ENCODE measurements at places on chromosomes 3 and 15.

GRCh38 chr15:82942691-82943090 is 9.8 kb downstream of the HOMER2 start:
- no peak for DNase-seq

DNA sequence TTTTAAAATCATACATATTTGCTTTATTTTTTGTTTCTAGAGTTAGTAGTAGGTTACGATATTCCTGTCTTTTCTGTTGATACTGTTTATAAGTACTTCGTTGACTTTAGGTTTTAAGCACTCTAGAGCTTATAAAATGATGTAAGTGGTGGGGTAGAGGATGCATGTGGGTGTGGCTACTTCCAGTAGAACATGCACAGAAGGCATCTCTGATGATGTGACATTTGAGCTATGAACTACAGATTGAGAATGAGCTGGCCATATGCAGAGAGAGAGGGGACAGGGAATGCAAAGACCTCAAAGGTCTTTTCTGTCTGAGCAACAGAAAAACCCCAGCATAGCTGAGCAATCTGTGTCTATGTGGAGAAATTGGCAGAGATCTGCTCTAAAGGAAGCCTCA is 233.9 kb upstream of the STAC start:
- no peak for DNase-seq

- no peak for DNase-seq
Measured at GRCh38 chr3:143483214-143483613, 363.6 kb downstream of the CHST2 start.

DNA sequence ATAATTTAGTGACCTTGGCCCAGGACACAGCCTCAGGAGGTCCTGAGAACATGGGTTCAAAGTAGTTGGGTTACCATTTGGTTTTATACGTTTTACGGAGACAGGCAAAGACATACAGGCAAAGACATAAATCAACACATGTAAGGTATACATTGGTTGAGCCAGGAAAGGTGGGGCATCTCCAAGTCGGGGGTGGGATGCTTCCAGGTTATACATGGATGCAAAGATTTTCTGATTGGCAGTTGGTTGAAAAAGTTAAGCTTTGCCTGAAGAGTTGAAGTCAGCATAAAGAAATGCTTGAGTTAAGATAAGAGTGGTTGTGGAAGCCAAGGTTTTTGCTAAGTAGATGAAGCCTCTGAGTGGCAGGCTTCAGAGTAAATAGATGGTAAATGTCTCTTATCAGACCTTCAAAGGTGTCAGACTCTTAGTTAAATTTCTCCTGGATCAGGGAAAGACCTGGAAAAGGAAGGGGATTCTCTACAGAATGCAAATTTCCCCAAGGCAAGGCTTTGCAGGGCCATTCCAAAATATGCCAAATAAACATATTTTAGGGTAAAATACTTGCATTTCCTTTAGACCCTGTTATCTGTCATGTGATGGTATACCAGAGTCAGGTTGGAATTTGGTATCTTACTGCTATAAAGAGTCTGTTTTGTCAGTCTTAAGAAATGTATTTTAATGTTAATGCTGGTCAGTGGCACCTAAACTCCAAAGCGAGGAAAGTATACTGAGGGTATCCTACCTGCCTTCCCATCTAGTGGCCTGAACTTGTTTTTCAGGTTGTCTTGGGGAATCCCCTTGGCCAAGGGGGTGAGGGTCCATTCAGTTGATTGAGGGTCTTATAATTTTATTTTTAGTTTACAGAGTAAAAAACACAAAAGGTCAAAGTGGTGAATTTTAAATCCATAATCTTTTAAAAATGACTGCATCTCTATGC is 8.2 kb upstream of the PDHB start:
- DNase-seq: no peak

DNA sequence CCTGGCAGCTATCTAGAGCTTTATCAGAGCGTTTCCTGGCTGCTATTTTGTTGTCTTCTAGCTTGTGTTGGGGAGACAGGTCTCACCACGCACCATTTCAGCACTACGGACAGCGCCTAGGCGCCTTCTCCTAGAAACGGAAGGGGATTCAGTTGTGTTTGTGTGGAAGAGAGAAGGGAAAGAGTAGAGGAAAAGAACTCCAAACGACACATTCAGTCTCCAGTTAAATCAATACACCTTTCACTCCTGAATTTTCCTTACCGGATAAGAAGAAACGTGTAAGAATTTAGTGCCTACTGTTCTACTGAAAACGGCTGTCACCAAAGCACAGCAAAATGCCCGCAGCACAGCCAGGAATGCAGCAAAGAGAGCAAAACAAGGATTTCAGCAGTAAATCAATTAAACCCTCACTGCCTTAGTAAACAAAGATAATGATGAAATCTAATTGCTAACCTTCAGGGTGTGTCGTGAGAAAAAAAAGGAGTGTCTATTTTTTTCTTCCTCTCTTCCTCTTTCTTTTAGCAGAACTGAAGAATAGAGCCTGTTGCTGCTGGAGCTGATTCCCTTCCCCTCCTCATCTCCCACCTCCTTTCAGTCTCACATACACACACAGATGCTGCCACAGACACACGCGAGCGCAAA is 412 bp upstream of the CTXN2 start:
- DNase-seq: peak; percentile 35

DNA sequence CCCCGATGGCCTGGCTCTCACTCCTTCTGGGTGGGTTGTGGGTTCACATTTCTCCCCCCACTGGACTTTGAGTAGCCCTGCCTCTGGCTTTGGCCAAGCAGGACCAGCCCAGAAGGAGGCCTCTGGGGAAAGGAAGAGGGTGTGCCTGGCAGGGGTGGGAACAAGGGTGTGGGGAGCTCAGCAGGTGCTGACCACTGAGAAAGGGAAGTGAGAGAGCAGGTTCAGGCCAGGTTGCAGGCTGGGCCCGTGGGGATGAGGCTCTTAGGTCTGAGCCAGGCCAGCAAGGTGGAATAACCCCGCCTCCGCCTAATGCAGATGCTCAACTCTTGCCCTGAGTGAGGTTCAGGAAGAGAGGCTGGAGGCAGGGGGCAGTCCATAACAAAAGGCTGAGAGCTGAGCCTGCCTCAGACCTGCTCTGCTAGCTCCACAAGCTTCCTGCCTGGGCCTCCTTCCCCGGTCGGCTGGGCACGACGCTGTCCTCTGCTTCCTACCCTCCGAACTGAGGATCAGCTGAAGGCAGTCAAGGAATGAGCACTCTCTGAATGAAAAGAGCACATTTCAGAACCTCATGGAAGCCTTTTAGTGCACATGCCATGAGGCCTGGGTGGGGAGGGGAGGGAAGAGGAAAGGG is 82.7 kb downstream of the TLE3 start:
- DNase-seq: no peak

DNA sequence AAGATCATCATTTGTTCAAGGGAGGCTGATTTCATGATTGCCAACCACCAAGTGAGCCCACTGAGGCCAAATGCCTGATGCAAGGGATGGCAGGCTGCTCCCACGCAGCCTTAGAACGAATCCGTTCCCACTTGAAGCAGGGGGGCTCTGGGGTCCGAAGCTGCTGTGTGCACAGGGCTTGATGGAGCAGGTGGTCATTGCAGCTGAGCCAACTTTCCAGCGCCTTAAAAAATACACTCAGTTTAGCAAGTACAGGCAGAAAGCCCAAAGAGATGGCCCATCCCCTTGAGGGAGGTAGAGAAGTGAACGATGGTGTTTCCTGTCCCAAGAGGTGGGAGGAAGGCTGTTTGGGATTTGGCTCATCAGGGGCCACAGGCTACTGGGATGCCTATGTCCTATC is 16.7 kb downstream of the LIMD1 start:
- no peak for DNase-seq

GRCh38 chr3:105483476-105483875 is 116.8 kb downstream of the ALCAM start:
- no peak for DNase-seq

DNA sequence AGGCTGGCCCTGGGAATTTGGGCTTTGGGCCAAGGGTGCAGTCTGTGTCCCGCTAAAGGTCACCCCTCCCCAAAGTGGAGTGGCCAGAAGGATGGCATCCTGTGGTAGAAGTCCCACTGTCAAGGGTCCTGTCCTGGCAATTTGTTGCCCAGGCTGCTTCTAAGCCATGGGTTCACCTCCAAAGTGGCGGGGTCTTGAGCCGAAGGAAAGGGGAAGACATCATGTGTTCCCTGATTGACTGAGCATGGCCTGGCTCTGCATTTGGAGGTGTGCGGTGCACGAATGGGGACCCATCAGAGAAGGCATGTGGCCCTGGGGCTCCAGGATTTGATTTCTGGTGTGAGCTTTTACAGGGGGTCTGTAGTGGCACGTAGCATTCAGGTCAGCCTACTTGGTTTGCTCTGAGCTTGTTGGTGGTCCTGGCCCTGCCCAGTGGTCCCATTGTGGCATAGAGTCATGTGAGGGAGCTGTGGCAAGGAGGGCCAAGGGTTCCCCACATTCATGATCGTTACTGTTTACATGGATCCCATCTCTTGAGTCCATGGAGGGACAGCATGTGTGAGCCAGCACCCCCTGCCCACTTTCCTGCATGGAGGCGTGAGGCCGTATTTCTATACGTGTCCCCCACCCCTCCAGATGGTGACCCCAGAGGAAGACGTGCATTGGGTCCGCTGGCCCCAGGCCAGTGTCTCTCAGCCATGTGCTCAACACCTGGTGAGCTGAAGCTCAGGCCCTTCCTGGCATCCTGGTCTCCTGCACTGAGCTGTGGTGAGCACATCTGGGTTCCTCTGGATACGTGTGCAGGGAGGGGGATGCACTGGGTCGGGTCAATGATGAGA is 225.1 kb downstream of the SNRPN start:
- DNase-seq: no peak

GRCh38 chr3:4198491-4198890 is 104.7 kb upstream of the SETMAR start:
- DNase-seq: no peak

- no peak for DNase-seq
Measured at GRCh38 chr3:9914011-9914410, 2.9 kb upstream of the IL17RC start.

GRCh38 chr15:48334260-48334659 is 3.0 kb downstream of the DUT start:
- DNase-seq: peak; percentile 33

GRCh38 chr15:67303490-67304363 is 49.1 kb downstream of the IQCH start:
- DNase-seq: peak; percentile 48

- DNase-seq: no peak
Measured at GRCh38 chr15:84789762-84790161, 27.4 kb upstream of the ALPK3 start.

- no peak for DNase-seq
Measured at GRCh38 chr3:192408647-192409200, 318.6 kb downstream of the FGF12 start.

GRCh38 chr15:70869346-70869745 is 15.4 kb upstream of the LARP6 start:
- DNase-seq: no peak

Data from erythroblast (primary cell).